ENCODE measurements at places on chromosomes 7 and 10.
A peak's percentile ranks its signal among the peaks of the same experiment; 100 is the strongest.

GRCh38 chr7:112487457-112488263, 6.9 kb downstream of the LSMEM1 start:
- no peak for DNase-seq

DNA sequence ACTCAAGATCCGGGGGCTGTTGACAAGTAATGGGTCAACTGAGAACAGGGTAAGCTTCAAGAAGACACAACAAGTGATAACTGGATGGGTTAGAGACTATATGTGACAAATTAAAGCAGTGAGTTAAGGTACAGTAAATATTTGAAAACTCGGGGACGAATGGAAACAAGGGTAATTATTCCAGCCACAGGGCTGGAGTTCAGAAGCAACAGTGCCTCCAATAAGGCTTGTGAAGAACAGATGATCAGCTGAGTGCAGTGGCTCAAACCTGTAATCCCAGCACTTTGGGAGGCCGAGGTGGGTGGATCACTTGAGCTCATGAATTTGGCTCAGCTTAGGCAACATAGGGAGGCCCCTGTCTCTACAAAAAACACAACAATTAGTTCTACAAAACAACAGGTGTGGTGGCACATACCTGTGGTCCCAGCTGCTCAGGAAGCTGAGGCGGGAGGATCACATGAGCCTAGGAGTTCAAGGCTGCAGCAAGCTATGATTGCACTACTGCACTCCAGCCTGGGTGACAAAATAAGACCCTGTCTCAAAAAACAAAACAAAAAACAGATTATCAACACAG, 20.5 kb upstream of the DLD start:
- DNase-seq = no peak

- no peak for DNase-seq
Observed at GRCh38 chr7:83824214-83824613, 175.3 kb upstream of the SEMA3E start.

- no peak for DNase-seq
Observed at GRCh38 chr10:106935978-106936451, 228.5 kb downstream of the SORCS1 start.

DNA sequence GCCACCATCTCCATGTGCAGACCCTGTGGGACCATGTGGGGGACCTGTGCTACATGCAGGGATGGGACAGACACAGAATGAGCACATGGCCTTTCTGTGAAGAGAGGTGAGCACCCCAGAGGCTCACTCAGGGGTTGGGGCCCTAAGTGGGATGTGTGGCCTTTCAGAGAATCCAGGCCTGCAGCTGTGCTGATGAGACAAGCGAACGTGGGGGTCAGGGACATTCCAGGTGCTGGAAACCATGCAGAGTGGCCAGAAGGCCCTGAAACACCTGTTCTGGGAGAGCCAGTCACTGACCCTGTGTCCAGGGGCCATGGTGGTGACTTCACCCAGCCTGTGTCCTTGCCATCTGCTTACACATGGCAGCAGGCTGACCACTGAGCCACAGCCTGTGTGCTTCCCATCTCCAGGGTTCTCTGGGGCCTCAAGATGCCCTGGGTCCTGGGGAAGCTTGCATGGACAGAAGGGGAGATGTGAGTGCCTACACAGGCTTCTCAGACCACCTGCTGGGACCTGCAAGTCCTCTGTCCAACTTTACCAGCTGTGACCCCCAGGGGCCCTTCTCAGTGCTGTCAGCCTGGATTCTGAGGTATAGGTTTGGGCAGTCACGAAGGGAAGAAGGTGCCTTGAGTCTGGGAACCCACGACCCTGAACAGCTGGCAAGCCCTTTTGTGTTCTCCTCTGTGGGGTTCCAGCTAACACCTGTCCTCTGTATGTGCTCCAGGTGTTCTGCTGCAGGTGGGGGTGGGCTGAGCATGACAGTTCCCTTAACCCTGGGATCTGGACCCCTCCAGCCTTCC, 17.6 kb downstream of the RAMP3 start:
- DNase-seq = no peak

DNA sequence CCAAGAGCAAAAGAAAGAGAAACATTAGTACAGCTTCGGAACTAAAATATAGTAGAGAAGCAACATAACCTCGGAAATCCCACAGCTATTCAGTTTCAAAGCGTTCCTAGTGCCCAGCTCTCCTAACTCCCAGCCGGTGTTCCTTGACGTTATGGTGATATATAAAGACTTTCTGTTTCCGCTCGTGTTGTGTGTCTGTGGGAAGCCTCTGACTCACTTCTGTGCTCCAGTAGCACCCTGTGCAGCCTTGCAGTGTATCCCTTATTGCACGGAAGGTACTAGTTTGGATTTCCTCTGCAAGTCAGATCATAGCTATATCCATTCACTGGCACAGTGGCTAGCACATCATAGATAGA, 535 bp downstream of the ASAH2B start:
- DNase-seq = no peak

- DNase-seq = no peak
Observed at GRCh38 chr10:116705498-116705897, 36.9 kb downstream of the HSPA12A start.

DNA sequence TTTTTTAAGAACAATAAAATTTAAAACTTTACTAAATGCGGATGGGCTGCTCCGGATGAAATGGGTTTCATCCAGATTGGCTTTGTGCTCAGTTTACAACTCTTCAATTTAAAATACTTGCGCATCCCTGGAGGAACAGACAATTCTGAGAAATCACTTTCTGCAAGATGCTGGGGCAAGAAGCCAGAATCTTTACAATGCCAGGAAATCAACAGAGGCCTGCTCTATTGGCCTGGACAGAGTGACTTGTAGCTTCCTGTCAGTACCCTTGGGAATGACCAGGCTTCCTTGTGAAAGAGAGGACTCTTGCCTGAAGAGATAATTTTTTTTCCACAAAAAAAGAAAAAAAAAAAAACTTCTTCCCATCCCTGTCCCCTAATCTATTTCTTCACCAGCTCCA, 3.9 kb upstream of the FAM13C start:
- DNase-seq = no peak

DNA sequence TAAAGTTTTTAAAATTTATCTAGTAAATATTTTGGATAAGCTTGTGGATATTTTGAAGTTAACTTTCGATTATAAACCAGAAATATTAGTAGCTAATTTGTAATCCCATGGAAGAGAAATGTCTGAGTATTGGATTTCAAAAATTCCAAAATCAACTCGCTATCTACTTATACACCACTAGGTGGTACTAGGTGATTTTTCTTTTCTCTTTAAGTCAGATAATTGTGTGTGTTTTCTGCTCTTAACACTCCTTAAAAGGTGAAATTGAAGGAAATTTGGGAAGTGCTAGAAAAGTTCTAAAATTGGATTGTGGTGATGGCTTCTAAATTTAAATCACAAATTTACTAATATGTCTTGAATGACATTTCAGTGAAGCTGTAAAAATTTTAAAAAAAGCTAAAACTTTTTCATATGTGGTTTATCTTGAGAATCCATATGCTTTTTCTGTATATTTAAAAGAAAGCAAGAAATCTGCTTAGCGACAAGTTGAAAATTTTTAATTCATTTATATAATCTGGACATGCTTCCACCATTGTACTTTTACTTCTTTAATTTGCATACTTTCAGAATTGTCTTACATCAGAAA, 90.2 kb downstream of the IPMK start:
- no peak for DNase-seq

DNA sequence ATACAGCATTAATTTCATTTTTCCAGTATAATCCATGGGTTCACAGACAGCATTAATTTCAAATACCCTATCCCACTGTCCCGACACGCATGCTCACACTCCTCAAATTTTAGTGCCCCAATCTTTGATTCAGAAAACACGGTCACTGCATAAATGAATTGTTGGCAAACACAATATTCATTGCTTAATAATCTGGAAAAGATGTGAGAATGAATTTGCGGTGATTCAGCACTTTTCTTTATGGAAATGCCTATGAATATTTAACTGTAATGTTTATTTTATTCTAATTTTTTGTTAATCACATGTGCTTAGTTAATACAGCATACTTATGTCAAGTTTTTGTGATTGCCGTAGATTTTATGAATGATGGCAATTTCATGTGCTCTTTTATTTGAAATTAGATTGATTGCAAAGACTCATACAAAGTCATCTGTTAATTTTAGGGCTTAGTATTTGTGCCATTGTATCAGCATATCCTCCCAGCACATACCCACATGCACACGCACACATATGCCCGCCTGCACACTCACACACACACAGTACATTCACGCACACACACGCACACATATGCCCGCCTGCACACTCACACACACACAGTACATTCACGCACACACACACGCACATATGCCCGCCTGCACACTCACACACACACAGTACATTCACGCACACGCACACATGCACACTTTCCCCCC, 35.1 kb downstream of the MACROH2A2 start:
- no peak for DNase-seq

DNA sequence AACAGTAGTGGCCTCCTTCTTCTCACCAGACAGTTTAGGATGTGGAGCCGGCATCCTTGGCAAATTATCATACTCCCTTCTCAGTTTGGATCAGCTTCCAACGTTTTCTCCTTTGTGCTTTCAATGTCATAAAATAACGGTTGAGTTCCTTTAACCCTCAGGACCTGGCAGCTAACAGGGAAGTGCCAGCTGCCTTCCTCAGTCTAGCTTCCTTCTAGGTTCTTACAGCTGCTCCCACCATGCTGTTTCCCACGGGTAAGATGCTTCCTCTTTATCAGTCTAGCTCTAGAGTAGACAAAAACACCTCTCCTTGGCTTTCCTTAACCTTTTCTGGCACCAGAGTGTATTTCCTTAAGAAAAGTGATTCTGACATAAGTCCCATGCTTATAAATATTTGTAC, 33.2 kb downstream of the BLVRA start:
- DNase-seq = no peak

GRCh38 chr10:113292086-113292485, 260.8 kb upstream of the HABP2 start:
- DNase-seq = no peak

DNA sequence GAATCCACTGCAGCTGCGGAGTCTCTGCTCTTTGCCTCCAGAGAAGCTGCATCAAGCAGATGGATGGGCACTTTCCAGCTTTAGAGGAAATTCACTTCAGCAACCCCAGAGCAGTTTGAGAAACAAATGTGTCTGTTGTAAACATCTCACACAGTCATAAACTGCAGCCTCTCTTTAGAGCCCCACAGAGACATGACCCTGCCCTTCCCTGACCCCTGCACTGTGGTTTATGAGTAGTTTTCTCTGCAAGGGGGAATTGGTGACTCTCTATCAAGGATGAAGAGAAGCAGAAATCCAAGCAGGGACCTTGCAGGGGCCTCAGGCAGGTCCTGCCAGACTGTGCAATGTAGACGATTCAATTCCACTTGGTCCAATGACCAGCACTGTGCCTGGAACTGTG, 160.2 kb downstream of the SH2D4B start:
- DNase-seq = no peak

DNA sequence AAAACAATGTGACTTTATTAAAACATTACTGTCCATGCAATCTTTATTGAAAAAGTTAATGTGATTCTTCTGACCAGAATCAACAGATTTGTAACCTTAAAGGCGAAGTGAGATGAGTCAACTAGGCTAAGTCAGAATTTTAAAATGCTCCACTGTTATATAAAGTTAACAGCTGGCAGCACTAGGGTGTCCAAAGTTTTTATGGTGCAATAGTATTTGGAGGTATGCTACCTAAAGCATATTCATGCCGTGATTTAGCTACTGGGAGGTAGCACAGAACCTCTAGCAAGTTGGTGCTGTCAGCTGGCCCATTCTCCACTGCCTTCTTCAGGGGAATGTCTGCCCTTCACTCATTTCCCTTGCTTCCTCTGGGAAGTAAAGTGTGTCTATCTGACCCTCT, 126.7 kb downstream of the RAPGEF5 start:
- DNase-seq = no peak

GRCh38 chr7:22394739-22395138, 37.8 kb upstream of the RAPGEF5 start:
- no peak for DNase-seq

- DNase-seq = no peak
Observed at GRCh38 chr7:95730493-95731280, 41.7 kb upstream of the DYNC1I1 start.

GRCh38 chr7:85529831-85530230, 343.0 kb upstream of the SEMA3D start:
- DNase-seq = no peak

- DNase-seq = peak; percentile 90
Observed at GRCh38 chr10:71773221-71773971, at the start of gene VSIR. Gene VSIR (minus strand): TSS chr10:71773520. CDS start chr10:71773439, 81 bp downstream.

DNA sequence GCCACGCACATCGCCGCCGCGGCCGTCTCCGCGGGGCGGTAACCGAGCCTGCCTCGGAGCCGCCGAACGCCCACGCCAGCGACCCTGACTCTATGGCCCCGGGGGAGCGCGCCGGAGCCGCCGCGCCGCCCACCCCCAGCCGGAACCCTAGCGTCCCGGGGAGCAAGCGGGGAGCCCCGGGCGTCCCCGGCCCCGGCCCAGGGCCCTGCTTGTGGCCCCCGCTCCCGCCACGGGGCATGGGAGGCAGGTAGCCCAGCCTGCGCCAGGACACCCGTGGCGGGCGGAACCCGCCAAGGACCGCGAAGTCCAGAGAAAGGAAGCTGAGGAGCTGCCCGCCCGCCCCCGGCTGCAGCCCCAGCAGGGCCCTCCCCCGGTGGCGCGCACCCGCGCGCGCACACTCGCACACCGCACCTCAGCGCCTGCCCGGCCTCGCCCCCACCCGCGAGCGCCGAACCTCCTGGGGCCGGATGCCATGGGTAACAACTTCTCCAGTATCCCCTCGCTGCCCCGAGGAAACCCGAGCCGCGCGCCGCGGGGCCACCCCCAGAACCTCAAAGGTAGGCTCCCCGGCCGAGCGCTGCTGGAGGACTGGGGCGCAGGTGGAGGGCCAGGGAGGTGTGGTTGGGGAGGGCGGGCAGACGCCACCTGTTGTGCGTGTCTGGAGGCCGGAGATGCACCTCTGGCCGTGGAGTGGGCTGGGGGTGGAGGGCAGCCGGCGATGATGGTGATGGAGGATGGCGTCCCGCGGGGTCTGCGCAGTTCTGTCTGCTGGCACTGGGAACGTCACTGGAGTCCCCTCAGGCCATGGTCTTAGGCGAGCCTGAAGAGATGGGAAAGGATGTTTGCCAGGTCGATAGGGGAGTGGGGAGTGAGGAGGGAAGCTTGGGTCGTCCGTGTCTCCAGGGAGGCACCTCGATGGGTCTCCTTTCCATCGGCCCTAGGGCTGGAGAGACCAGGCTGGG, 692 bp downstream of the NEURL1 start:
- peak; percentile 45 for DNase-seq

DNA sequence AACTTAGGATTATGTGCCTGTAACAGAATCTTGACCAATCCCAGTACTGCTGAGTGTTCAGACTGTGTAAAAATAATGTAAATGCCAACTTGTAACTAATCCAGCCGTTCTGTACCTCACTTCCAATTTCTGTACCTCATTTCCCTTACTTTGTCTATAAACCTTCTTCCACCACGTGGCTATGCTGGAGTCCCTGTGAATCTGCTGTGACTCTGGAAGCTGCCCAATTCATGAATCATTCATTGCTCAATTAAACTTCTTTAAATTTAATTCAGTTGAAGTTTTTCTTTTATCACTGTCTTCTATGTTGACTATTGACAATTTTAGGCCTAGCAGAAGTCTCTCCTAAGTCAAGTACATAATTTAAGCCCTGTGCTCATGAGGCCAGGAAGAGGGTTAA, 215.3 kb upstream of the RHOBTB1 start:
- DNase-seq = no peak

- DNase-seq = no peak
Observed at GRCh38 chr7:114343949-114344708, 70.5 kb upstream of the FOXP2 start.

Data from GM12891 (cell line).